ENCODE measurements at places on chromosomes 6 and 20.

GRCh38 chr6:124881898-124882578 is 80.2 kb upstream of the RNF217 start:
- DNase-seq = peak; percentile 2

DNA sequence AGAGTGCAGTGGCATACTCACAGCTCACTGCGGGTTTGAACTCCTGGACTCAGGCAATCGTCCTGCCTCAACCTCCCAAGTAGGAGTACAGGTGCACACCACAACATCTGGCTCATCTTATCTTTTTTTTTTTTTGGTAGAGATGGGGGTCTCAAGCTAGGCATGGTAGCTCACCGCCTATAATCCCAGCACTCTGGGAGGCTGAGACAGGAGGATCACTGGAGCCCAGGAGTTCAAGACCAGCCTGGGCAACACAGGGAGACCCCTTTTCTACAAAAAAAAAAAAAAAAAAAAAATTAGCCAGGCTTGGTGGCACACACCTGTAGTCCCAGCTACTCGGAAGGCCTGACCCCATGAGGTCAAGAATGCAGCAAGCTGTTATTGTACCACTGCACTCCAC is 31.5 kb downstream of the ILRUN start:
- DNase-seq = no peak

DNA sequence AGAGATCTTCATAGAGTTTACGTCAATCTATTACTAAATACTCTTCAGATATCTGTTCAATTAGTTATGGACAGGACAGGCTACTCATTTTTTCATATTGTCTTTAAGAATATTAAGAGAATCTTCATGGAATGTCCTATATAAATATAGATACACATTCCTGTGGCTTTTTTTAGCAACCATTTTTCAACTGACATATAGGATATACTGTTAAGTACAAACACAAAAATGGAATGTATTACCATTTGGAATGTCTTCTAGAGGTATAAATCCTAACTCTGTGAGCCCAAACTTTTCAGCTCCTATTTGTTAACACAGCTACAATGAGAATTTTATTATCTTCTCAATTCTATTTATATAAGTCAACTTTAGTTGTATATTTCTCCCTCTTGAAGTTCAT is 239.6 kb upstream of the DEFB112 start:
- DNase-seq = no peak

GRCh38 chr20:61387204-61387953 is 135.3 kb downstream of the CDH4 start:
- DNase-seq = no peak
